ENCODE measurements at places on chromosomes 3 and 15. TPM values are rescaled to one million over a fixed set of nuclear protein-coding genes. Genes with fewer than 3 reads are reported as not detected.

DNA sequence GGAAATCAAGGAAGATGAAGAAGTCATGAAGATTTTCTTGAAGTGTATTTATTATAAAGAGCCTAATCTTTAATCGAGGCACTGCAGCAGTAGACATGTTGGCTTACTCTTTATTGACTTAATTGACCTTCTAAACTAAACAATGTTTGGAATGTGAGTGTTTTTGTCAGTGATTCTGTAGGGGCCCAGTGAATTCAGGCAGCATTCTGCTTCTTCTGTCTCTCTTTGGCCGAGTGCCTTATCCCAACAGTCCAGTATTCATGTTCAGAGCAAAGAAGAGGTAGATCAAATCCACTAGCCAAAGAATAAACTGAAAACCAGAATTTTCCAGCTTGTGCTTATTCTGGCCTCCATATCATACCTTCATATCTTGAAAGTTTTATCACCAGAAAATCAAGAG is 55.7 kb downstream of the RLBP1 start:
- DNase-seq: no peak

RAD51 gene
- 30.3 TPM for total RNA-seq

DNA sequence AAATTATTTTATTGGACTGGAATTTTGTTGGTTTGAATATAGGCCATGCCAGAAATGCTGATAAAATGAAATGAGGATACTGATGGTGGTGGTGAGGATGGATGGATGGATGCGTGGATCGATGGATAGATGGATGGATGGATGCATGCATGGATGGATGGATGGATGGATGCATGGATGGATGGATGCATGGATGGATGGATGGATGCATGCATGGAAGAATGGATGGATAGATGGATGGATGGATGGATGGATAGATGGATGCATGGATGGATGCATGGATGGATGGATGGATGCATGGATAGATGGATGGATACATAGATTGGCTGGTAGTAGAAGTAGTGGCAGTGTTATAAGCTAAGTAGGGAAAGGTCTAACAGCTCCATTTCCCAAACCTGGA is 40.1 kb downstream of the CPN2 start:
- DNase-seq: no peak

DNA sequence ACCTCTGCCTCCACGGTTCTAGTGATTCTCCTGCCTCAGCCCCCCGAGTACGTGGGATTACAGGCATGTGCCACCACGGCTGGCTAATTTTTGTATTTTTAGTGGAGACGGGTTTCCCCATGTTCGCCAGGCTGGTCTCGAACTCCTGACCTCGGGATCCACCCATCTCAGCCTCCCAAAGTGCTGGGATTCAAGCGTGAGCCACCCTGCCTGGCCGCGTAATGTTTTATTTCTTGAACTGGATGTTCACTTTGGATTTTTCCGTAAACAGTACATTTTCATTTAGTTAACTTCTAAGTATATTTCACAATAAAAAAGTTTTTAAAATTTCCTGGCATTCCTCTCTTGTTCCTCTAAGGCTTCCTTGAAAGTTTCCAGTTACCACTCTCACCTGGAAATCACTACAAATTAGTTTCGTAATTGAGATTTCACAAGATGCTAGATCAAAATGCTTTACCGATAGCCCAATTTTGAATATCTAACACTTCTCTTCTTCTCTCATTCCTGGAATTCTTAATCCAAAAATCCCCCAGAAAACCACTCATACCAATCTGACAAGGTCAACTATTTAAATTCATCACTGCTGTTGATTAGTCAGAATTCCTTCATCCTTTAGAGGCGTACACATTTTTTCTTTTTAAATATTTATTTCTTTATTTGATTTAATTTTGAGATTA is 44.7 kb upstream of the INO80 start:
- DNase-seq: no peak

DNA sequence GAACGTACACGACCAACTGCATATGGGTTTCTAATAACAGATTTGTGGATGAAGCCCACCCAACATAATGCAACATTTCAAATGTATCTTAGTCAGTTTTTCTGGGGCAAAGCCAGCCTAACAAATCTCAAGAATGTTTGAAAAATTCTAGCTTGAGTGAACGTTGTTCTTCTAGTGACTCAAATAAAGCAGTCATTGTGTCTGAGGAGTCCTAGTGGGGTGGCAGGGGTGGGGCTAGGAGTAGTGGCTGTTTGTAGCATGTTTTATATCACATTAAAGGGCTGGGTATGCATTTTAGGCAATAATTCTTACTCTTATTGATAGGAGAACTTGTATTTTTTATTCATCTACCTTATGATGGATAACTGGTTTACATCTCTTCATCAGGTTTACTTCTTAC is 6.0 kb downstream of the B3GNT5 start:
- no peak for DNase-seq

GRCh38 chr3:157160658-157161424 is 894 bp upstream of the CCNL1 start:
- no peak for DNase-seq

GRCh38 chr3:10164546-10165393 is at the start of gene IRAK2:
Gene IRAK2 (plus strand): TSS chr3:10164919. CDS start chr3:10164955, 36 bp downstream.
- DNase-seq: no peak
